Karpas-422 (cell line): ENCODE measurements at places on chromosomes 6 and 20.

DNA sequence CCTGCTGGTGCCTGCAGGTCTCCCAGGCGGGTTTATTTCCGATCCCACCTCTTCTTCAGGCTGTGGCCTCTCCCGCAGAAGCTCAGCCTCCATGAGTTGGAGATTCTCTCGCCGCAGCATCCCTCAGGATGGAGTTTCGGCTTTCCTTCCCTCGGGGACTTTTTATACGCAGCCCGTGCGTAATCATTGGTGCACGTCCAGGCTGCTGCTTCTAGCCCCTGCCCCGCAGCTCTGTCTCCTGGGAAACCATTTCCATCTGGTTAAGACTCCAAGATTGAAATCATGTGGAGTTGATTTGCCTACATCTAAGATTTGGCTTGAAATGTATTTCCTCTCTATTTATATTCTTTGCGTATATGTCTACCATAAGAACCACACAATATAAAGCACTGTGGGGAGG is 46.7 kb upstream of the CARMIL1 start:
- DNase-seq: no peak

- no peak for DNase-seq
These were observed 9.3 kb downstream of the WDR27 start for GRCh38 chr6:169692516-169692915.

DNA sequence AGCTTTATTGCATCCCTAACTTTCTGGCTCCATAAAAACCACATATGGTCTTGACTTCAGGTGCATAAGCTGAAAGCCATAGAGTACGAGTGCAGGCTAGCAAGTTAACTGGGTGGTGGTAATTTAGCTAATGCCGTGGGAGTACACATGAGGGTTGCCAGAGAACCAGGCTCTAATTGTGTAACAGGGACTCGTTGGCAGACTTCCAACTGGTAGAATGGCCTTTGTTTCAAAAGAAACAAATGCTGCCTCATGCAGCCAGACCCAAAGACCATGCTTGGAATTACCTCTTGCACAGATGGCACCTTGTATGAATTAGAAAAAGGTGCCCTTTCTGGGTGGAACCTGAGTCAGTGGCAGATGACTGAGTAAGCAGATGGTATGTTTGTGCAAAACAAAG is 73.2 kb downstream of the LY86 start:
- no peak for DNase-seq

DNA sequence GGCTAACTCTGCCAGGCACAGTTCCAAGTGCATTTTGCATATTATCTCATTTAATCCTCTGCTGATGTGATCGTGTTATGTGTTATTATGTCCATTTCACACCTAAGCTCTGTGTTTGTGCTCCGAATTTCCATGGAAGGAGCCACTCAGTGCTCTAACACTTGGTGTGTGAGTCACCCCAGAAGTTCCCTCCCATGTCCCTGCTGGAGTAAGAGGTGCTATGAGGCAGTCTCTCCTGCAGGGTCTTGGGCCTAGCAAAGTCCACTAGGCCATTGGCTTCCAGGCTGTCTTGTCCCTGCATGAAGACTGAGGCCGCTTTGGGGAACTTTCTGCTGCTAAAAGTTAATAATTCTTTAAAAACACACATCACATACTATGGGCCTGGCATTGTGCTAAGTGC is 405.9 kb upstream of the SULF2 start:
- DNase-seq: no peak

DNA sequence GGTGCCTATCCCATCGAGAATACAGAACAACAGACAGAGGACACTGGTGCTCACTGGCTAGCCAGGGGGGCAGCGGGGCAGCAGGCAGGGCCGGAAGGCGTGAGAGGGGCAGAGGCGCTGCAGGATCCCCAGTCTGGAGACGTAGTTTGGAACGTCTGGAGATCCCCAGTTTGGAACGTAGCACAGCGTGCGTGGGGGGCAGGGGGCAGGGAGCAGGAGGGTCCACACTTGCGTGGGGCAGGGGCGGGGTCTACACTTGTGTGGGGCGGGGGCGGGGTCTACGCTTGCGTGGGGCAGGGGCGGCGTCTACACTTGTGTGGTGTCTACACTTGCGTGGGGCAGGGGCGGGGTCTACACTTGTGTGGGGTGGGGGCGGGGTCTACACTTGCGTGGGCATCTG is 107.2 kb downstream of the DACT2 start:
- DNase-seq: no peak

DNA sequence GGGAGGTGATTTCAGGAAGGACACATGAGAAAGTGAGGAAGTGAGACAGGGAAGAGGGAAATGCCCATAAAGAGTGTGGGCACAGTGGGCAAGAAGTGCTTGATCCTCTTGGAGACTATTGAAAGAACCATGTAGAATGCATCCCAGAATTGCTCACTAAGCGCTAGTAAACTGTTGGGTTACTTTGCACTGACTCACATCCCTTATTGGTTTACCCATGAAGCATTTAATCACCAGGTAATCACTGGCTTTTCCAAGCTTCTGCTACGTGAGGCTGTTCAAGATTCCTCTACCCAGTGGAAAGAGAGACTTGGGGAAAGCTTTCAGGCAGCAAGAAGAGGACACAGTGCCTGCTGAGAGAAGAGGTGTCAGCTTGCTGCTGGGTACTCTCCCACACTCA is 410.0 kb upstream of the JAG1 start:
- no peak for DNase-seq

DNA sequence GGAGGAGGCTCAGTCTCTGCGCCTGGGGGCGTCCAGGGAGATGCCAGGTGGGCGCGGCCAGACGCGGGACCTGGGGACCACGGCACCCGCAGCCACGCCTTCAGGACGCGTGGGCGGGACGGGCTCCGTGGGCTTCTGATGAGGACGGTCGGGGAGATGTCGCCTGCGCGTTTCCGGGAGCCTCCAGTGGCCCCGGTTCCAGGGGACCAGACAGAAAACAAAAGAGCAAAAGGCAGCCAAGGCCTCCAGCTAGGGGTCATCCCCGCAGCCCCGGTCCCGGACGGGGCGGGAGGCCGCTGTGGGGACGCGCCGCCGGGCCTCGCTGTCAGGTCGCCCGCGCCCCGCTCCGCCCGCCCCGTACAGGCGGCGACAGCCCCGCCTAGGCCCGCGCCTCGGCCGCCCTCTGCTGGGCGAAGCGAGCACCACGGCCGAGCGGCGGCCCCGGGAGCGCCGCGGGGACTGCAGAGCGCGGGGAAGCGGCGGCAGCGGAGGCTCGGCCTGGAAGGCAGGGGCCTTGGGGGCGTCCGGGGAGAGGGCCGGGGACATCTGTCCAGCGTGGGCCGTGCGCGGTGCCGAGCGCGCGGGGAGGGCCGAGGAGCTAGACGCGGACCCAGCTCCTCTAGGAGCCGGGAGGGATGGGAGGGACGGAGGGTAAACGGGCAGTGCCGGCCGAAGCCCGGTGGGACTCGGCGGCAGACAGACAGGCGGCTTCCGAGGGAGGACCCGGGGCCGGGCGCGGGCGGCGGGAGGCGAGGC is 48.7 kb downstream of the TMEM242 start:
- DNase-seq: peak; percentile 94

GRCh38 chr20:2293971-2294370 is 1.8 kb upstream of the TGM3 start:
- no peak for DNase-seq

GRCh38 chr6:81690073-81690472 is 62.4 kb downstream of the TENT5A start:
- DNase-seq: no peak

- DNase-seq: peak; percentile 70
These were observed 1.6 kb upstream of the ATXN1 start for GRCh38 chr6:16762550-16763477.

DNA sequence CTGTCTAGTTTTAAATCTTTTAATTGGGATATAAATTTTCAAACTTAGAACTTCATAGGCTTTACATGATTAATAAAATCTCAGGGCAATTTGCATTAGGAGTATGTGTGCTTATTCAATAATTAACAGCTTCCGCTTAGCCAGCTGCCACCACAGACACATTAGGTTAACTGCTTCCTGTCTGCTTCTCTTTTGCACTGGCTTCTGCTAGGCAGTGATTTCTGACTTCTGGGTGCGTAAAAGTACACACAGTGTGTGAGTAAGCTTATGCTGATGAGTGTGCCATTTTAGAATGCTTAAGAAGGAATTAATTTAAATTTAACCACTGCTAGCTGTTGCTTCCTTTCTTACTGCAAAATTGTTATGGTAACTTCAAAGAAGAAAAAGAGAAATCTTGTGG is 73.9 kb downstream of the F13A1 start:
- peak; percentile 86 for DNase-seq

GRCh38 chr6:13289789-13290318 is 38.5 kb downstream of the TBC1D7 start:
- no peak for DNase-seq

DNA sequence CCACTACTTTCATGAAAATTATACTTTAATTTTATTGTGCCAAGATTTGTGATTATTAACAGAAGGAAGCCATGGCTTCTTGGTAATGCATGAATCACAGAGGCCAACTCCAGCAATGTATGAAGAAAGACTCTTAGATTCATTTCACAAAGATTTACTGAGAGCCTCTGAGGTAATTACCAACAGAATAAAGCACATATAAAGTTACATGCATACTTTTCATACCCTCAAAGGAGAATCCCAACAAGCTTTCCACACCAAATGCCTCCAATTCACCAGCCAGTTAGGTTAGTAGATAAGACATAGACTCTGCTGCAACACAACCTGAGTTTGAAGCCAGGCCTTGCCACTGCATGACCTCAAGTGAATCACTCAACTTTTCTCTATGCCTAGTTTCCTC is 41.9 kb downstream of the HBS1L start:
- no peak for DNase-seq

DNA sequence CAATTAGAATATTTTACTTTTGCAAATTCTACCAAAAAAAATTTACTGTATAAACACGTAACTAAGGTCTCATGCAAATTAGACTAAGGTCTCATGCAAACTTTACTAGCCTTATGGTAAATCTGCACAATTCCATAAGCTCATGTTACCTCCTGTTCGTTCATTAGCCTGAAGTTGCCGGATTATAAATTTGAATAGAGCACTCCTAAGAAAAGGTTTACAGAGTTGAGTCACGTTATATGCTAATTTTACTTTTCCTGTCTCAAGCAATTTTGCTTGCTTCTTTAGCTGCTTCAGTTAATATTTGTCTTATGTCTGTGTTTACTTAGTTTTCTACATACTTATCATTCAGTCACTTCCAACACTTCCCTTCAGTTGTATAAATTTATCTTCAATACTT is 1434.0 kb upstream of the EYS start:
- DNase-seq: no peak

DNA sequence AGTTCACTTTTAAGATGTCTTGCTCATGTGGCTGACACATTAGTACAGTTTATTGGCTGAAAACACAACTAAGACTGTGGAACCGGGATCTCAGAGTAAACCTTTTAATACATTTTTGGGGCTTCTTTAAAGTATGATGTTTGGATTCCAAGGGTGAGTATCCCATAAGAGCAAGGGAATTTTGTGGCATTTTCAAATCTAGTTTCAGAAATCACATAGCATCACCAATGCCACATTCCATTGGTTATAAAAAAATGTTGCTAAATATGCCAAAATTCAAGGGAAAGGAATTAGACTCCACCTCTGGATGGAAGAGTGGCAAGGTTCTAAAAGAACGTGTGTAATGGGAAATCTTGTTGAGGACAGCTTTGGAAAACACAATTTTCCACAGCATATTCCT is 338.6 kb downstream of the COL12A1 start:
- DNase-seq: no peak

DNA sequence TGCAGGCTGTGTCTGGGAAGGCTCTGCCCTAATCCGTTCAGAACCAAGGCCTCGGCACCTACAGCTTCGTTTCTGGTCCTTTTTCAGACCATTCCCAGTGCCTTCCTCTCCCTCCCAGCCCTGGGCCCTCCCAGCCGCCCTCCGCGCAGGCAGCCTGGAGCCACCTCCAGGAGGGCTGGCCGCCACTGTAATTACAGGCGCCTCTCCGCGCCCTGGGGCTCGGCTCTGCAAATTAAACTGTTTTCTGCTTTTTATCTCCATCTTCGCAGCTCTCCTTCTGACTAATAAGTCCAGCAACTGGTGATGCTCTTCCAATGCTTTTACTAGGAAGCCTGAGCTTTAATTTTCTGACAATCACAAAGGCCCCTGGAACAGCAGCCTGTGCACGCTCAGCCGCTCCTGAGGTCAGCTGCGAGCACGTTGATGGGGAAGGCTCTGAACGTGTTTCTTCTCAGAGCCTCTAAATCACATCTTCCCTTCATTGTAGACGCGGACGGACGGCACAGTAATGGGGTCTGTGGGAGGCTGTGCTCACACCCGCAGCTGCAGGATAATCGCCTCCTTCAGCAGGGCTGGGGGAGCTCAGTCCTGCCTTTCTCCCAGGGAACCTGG is 194.6 kb downstream of the DLL1 start:
- no peak for DNase-seq
